ENCODE measurements at places on chromosomes 16 and 17.

GRCh38 chr16:30380803-30381208 is 1.6 kb downstream of the SEPTIN1 start:
- DNase-seq = no peak

DNA sequence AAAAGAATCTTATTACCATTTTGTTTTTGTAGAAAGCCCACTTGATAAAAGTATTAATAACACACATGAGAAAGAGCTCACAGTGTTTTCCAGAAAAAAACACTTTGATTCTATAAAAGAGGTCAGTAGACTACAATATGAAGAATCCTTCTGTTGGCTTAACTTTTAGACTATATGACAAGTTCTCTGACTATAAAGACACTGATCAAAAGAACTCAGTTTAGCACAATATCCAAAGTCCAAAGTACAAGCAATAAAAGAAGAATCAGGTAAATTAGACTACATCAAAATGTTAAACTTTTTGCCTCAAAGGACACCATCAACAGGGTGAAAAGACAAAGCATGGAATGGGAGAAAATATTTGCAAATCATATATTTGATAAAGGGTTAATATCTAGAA is 11.2 kb upstream of the SMG1 start:
- no peak for DNase-seq

GRCh38 chr17:22695228-22695619 is 1002.9 kb downstream of the KCNJ18 start:
- DNase-seq = no peak

- no peak for DNase-seq
Observed at GRCh38 chr17:14082848-14083247, 13.5 kb downstream of the COX10 start.

DNA sequence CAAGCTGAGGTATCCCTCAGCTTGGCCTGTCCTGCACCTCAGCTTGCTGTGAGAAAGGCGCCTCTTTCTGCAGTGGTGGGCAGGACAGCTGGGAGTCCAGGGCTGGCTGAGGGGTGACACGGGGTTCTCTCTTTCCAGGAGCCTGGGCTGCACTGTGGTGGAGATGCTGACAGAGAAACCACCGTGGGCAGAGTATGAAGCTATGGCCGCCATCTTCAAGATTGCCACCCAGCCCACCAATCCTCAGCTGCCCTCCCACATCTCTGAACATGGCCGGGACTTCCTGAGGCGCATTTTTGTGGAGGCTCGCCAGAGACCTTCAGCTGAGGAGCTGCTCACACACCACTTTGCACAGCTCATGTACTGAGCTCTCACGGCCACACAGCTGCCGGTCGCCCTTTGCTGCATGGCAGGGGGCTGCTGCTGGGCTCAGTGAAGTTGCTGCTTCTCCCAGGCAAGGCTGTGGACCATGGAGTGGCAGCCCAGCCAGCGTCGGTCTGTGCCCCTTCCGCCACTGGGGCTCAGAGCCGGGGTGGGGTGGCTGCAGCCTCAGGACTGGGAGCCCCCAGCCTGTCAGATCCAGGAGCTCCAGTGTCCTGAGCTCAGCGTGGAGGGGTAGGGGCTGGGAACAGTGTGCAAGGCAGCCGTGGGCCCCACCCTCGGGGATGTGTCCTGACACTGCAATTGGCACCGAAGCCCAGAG is 6.4 kb downstream of the LIMD2 start:
- DNase-seq = no peak

Measured in naive thymus-derived CD4-positive, alpha-beta T cell (primary cell).